ENCODE measurements at places on chromosomes 7 and 10.

GRCh38 chr7:155287284-155287935 lies 10.3 kb upstream of the INSIG1 start:
- DNase-seq, result no peak

- DNase-seq, result no peak
These were observed 168.6 kb downstream of the CTNNA3 start for GRCh38 chr10:67527351-67527750.

DNA sequence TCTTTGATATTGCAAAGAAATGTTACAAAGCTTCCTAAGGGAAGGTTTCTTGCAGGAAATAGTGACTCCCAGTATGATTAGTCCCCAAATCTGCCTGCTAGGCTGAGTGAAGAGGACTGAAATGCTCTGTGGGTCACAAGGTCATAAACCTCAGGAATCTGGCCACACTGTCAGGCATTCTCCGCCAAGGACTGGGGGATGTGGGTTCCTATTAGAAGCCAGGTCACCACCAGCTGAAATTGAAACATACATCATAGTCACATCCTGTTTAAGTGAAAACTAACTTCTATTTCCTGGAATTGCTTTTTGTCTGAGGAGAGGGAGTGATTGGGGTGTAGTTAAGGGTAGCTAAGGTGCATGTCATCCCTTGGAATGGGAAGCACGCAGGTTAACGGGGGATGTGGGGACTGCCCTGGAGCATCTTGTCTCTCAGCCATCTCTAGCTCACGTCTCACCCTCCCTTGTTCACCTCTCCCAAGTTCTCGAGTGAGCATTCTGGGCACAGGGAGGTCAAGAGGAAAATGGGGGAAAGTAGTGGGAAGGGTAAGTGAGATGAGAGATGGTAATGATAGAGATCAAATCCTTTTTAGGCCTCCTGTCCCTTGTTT lies 12.0 kb upstream of the GSAP start:
- no peak for DNase-seq

DNA sequence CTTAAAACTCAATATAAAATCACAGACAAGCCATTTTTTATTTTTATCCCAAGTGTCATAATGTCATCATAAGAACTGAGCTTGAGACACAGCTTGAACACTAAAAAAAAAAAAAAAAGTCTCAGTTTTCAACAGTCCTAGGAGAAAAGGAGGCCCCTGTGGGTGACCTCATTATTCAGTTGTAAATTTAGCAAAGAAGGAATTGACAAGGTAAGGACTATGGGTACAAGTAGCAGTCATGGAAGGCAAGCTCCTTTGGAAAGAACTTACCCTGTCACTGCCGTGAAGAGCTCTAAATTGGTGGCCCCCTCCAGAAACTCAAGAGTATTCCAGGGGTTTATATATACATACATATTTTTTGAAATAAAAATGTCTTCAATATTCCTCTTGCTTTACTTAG lies 864.4 kb upstream of the KCND2 start:
- no peak for DNase-seq

DNA sequence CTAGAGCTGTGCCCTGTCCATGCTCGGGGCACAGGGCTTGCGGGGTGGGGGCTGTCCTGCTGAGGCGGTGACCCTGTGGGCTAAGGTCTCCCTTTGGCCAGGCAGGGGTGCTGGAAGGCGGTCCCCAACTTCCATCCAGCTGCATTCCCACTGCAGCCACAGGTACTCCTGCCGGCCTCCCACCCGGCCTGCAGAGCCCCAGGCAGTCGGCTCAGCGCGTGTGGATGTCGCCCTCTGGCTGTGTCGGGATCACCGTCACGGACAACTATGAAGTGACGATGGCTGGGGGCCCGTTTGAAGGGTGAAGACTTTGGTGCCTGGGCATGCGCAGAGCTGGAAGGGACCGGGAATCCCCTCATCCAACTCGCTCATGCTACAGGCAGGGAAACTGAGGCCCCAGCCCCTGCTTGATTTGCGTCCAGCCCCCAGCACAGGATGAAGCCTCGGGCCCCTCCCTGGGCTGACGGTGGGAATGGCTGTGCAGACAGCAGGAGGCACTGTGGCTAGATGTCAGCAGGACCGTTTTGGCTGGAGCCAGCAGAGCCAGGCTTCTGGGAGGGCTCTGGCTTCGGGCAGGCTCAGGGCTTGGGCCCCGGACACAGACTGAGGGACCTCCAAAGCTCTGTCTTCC lies 2.3 kb upstream of the TMEM184A start:
- DNase-seq, result no peak

DNA sequence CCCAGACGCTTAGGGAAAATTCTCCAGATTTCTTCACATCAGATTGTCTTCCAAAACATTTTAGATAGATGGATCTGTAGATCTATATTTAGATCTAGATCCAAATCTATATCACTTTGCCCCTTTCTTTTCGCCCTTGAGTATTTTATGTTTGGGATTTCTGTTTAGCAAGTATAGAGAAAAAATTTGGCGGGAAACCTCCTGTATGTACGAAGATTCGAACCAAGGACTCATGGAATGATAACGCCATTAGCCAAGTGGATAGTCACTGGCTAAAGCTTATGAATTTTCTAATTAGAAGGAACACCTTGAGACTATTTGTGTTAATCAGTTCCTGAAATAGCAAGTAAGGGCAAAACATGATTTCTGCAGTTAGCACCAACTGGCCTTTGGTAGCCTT lies 1.2 kb downstream of the THNSL1 start:
- no peak for DNase-seq

DNA sequence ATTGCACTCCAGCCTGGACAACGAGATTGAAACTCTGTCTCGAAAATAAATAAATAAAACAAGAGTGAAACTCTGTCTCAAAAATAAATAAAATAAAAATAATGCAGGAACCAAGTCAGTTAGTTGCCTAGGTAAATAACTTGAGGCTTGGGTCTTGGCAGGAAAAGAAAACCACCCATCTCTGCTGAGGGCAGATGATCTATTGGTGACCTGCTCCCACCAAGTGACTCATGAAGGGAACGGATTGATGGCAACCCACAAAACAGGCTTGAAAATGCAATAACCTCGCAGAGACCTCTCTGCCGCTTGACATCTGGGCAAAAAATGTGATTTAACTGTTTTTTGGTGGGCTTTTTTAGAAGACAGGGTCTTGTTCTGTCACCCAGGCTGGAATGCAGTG lies 86.6 kb downstream of the CALN1 start:
- no peak for DNase-seq

- DNase-seq, result no peak
These were observed 22.3 kb downstream of the BZW2 start for GRCh38 chr7:16668049-16668858.

Measured in stimulated activated CD8-positive, alpha-beta memory T cell treated with anti-CD3 and anti-CD28 coated beads, Interleukin-15, amount 100 ng/mL, for 4 hours (primary cell).